GOT3 (cell line): ENCODE measurements at places on chromosomes 11 and 22.

GRCh38 chr11:69306821-69307220 lies 12.9 kb downstream of the MYEOV start:
- DNase-seq, result no peak

DNA sequence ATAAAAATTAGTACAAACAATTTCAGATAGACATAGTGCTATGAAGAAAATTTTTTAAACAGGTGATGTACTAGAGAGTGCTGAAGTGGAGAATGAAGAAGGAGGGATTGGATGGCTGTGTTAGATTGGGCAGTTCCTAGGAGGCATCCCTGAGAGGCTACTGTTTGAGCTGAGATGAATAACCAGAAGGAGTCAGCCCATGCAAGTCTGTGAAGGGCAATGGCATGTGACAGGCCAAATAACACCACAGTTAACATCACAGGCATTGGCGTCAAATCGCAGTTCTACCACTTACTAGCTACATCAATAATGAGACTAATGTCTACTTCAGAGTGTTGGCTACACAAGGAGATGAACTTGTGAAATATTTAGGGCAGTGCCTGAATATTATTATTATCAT lies 35.4 kb downstream of the HORMAD2 start:
- no peak for DNase-seq

DNA sequence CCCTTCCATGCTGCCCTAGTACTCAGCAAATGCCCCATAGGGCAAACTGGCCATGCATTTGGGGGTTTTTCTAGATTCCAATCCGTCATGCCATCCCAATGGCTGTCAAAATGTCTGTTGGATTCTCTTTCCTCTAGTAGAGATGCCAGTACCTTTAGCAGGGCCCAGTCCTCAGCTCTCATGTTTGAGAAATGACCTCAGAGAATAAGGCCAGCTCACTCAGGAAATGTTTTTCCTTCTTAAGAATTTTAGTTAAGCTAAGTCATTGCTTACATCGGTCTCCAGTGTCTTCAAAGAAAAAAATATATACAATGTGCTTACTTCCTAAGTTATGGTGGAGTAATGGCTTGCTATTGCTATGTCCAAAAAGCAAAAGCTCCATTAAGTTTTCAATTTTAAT lies 14.1 kb upstream of the ALKBH3 start:
- no peak for DNase-seq

DNA sequence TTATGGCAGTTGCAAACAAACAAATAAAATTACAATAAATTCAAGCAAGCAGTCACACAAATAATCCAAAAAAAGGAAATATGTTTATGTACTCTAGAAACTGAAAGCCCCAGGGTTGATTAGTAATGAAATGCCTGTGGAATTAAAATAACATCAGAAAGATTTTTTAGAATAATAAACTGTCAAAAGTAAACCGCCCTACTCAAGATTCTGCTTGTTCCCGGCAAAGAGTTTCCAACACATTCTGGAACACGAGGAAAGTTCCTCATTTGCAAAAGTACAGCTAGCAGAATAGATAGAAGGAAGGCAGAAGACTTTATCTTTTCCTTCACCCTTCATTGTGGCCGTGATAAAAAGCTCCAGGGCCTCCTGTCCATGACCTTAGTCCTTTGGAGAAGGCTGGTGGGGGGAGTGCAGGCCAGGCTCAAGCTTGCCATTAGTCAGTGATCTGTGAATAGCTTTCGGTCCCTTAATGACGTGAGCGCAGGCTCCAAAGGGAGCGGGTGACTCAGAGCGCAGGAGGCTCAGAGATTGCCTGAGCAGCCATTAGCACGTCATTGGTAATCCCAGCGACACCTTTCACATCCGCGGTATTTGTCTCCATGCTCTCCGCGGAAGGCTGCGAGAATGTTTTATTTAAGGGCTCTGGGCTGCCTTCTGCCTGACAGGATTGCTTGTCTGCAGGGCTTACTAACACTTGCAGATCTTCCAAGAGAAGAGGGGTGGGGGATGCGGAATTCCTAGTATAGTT lies 458.3 kb downstream of the METTL15 start:
- DNase-seq, result peak; percentile 77

DNA sequence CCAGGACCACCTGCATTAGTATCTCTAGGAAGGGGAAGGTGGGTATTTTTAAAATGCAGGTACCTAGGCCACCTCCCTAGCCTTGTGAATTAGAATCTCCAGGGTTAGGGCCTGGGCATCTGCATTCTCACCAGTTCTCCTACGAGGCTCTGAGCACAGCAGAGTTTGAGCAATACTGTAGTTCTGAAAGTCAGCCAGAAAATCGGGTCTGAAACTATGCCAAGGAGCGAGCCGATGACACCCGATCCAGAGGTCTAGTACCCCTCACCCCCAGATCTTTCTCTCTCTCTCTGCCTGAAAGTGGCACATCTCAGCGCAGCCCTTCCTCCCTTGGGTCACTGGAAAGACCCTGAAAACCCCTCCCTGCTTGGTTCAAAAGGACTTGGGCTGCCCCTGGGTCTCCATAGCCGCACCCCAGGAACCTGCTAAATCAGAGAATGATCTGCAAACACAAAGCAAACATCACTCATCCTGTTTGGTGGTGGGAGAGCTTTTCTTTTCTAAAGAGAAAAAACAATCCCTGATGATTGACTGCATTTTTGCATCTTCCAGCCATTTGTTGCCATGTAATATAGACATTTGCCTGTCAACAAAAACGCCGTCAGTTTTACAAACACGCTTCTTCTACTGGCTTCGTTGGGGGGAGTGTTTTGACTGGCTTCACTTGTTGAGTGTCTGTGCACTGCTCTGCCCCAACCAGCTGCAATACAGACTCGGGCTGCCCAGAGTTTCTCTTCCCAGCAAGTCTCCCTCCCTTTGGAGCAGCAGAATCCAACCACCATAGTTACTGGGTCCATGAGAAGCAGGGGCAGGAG lies 229.9 kb downstream of the MN1 start:
- DNase-seq, result no peak

- DNase-seq, result no peak
Measured at GRCh38 chr22:20243537-20244249, 24.4 kb downstream of the RTN4R start.

DNA sequence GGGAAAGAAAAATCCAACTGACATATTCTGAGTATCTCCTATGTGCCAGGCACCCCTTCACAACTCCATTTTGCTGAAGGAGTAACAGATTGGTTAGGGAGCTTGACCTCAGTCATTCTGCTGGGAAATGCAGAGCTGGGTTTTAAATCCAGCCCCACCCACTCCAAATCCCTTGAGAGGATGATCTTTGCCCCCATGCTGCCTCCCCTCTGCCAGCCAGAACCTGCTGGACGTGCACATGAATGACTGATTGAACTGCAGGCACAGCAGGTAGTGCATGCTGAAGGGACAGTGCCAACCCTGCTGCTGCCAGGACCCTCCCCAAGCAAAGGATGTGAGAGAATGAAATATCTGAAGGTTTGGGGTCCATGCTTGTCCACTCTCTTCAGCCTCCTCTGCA lies 340.9 kb downstream of the BUD13 start:
- DNase-seq, result no peak

- DNase-seq, result no peak
Measured at GRCh38 chr11:115496892-115497291, 7.3 kb downstream of the CADM1 start.

DNA sequence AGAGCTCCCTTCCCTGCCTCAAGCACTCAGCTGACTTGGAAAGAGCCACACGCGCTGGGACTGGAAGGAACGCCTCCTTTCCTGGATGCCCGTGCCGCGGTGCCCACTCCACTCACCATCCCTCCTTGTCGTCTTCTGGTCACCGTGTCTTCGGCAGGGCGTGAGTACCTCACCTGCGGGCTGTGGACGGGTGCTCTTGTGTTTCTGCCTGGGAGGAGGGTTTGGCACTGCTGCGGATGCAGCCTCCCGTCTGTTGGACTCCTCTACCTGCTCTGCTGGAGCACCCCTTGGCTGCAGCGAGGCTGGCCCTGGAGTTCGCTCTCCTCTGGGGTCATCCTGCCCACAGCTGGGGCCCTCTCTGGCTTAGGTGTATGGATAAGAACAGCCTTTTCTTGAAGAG lies 612.7 kb downstream of the BRD1 start:
- no peak for DNase-seq
